ENCODE measurements at places on chromosomes 2 and 18. TPM values are rescaled to one million over a fixed set of nuclear protein-coding genes. Genes with fewer than 3 reads are reported as not detected.

OSBPL6 gene
- polyA plus RNA-seq: 5.5 TPM

GRCh38 chr18:59478591-59478990, 119.5 kb upstream of the LMAN1 start:
- no peak for DNase-seq

- DNase-seq: no peak
These were observed 249.4 kb upstream of the HS6ST1 start for GRCh38 chr2:128568106-128568505.

DNA sequence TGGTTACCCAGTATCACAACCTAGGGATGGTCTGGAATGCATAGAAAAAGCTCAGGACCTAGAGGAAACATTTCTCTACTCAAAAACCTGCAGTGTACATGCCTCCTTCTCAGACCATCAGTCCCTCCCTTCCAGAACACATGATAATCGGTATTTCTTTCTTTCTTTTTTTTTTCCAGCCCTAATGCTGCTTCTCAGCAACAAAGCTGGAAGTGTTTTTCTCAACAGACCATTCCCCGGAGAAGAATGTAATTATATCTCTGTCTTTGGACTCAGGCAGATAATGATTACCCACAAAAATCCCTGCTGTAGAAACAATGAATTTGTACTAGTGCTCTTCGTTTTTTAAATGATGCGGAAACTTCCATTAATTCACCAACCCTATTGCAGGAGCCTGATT, 44.1 kb upstream of the NDUFV2 start:
- DNase-seq: no peak

DNA sequence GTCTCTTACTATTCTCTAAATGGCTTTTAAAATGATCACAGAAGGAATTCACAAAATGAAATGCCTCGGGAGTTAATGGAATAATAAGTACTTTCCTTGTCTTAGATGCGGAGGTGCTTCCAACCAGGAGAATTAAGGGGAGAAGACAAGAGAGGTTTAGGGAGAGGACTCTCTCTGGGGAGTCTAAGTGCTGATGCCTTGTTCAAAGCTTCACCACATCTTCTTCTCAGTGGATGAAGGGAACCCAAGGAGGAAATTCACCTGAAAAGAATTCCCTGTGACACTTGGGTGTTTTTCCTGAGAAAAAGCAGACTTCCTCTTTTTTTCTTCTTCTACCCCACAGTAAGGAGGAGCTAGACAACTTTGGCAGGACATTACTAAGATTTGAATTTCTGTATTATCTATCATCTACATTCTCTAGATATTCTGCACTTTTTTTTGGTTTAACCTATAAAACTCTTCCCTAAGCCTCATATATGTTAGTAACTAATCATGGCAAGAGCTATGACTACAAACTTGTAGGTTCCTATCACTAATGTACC, 70.1 kb upstream of the GRB14 start:
- no peak for DNase-seq

DNA sequence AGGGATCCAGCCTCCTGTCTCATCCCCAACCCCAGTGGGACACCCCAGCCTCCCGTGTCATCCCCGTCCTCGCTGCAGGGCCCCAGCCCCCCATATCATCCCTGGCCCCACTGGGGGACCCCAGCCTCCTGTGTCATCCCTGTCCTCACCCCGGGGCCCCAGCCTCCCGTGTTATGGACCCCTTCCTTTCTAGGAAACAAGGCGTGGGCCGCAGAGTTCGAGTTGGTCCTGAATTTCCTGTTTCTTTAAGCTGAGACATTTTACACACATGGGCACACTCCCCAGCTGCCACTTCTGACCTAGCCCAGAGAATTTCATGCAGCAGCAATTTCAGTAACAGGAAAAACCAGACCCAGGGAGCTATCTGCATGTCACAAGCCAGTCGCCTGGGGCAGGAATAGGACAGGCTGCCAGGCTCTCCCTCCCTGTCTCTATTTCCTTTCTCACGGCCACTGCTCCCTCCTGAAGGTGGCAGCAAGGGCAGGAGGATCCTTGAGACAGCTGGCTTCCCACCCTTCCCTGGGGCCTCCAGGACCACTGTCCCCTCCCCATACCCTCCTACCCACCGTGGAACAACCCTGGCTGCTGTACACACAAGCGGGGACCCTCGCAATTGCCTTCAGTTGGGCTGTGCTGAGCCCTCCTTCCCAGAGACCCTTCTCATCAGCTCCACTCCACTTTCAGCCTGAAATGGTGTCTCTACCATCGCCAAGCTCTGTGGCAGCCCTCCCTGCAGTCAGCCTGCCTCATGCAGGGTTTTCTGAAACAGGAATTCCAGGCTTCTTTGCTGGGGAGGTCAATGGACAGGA, 141.9 kb upstream of the ID2 start:
- DNase-seq: no peak

GRCh38 chr2:23286758-23287704, 97.9 kb upstream of the KLHL29 start:
- no peak for DNase-seq
